ENCODE measurements at places on chromosomes 2 and 18.

DNA sequence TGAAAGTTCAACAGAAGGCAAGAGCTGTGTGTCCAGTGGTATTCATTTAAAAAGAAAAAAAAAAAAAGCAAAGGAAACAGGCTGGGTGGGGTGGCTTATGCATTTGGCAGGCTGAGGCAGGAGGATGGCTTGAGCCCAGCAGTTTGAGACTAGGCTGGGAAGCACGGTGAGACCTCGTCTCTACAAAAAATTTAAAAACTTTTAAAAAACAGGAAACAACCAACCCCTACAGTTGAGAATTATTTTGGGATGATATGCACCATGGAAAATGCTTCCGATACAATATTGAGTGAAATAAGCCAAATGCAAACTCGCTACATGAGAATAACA, 31.2 kb downstream of the PTPN18 start:
- no peak for DNase-seq

GRCh38 chr2:63805412-63805811, 36.3 kb upstream of the UGP2 start:
- no peak for DNase-seq

DNA sequence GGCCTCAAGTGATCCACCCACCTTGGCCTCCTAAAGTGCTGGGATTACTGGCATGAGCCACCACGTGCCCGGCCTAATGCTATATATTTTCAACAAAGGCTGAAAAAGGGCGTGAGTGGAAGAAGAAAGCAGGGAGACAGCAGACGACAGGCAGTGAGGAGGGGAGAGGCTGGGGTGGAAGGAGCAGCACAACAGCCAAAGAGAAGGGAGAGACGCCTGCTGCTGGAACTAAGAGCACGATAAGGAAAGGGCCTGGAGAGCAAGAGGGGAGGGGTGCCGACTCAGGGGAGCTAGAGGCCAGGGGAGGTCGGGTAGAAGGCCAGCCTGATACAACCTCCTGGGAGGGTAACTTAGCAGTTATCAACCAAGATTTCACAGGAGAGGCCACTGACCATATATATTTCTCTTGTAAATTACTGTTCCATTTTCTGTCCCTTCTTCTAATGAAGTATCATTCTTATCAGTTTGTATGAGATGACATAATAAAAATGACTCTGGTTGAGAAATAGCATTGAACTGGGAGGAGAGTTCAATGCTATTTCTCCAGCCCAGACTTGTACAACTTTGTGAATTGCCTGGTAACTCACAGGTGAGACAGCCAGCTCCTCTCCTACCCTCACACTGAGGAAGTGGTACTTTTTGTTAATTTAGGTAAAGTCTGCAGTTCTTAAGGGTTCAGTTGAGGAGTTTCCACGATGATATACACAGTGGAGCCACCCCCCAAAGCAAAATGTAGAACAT, 5.8 kb upstream of the RNU4ATAC start:
- no peak for DNase-seq

GRCh38 chr18:27184115-27185024, 738 bp downstream of the CHST9 start:
- no peak for DNase-seq

- DNase-seq = no peak
These were observed 116.5 kb downstream of the PXDN start for GRCh38 chr2:1627628-1628381.

GRCh38 chr18:7111134-7111533, 6.5 kb downstream of the LAMA1 start:
- DNase-seq = no peak

DNA sequence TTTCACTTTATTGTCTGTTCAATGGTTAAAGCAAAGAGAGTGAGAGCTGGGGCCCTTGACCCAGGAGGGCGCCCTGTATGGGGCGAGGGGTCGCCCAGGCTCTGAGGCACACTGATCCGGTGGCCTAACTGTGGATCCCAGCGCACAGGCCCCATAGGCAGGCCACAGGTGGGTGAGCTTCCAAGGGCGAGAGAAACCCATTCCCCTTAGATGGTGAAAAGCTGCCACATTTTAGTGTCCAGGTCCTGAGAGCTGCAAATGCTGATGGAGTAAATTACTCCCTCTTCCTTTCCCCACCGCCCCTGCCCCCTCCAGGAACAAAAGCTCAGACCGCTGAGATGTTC, 5.9 kb upstream of the DLX2 start:
- no peak for DNase-seq

GRCh38 chr2:233968556-233968955, 51.4 kb downstream of the TRPM8 start:
- DNase-seq = no peak

GRCh38 chr2:44130441-44130840, 38.2 kb upstream of the PPM1B start:
- DNase-seq = no peak

DNA sequence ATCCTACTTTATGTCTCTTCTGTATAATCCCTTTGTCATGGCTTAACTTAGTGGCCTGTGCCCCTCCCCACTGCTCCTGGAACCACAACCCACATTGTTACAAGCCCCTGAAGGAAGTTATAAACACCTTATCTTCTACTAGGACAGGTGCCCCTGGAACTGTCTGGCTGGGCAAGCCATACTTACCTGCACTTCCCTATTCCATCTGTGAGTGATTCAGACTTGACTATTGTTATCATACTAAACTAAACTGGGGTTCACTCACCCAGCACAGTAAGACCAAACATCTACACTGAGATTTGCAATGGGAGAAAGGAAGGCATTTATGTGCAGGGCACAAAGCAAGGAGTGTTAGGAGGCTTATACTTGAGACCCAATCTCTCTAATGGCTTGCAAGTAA, 3.7 kb upstream of the UGT1A6 start:
- DNase-seq = no peak

DNA sequence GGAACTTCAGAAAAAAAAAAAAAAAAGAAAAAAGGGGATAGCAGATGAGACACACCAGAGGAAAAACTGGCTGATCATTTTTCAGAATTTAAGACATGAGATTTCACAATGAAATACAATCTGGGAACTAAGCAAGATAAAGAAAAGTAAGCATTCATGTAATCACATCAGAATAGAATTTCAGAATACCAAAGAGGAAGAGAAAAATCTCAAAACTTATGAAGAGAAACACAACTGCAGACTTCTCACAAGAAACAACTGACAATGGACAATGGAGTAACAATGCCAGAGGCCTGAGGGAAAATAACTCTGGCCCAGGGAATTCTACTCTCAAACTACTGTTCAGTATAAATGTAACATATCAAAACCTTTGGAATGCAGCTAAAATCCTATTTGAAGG, 13.2 kb upstream of the RRM2 start:
- DNase-seq = no peak

- DNase-seq = no peak
These were observed 96.6 kb upstream of the CABLES1 start for GRCh38 chr18:23038712-23039111.

GRCh38 chr18:80034068-80034851, at the start of gene RBFA:
Gene RBFA, plus strand, starts transcription at chr18:80034434. Its CDS starts 62 bp downstream, at chr18:80034496.
- DNase-seq = peak; percentile 94

DNA sequence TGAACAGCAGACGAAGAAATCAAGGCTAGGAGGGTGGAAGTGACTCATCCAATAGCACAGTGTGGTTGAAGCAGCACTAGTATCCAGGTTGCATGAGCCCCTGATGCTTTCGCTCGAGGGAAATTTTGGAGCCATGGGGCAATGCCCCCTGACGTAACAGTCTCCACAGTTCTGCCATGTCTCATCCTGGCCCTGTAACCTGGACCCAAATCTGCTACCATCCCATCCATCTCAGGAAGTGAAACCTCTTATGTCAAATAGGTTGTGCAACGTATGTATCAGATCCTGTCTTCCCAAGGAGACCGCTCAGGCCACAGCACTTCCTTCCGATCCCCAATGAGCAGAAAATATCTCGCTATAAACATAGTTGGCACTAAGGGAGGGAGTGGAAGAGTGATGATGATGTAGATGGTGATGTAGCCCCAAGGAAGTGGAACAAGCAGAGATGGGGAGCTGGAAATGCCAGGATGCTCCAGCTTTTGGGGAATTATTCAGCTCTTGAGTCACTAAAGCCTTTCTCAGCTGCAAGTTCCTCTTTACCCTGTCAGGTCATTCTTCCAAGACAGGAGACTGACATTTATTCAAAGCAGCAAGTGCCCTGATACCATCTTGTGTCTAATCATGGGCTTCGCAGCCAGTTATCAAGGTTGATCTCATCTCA, 3.0 kb upstream of the IL1B start:
- no peak for DNase-seq

DNA sequence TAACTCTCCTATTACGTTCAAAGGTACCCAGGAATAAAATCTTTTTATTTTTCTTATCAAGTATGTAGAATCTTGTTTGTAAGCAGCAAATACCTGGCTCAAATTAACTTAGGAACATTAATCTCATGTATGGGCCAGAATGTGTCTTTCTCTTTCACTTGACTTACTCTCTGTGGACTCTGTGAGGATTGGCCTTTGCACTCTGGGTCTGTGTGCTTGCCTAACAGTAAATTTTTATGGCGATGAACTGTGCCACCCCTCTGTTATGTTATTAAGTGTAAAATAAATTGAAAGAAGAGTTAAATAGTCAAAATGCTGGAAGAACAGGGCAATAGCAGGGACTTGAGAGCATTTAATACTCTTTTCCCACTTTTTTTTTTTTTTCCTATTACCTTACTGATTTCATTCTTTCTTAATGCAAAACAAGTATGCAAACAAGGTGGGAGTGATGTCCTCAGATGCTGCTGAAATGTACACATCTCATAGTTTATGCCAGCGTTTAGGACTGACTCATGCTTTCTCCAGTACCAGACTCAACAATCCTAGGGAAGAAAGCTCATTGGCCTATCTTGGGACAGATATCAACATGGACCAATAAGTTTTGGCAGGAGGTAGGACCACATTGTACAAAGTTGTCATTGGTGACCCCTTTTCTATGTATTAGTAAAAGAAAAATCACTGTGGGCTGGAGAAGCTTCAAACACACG, 25.5 kb downstream of the LYPD6 start:
- no peak for DNase-seq

DNA sequence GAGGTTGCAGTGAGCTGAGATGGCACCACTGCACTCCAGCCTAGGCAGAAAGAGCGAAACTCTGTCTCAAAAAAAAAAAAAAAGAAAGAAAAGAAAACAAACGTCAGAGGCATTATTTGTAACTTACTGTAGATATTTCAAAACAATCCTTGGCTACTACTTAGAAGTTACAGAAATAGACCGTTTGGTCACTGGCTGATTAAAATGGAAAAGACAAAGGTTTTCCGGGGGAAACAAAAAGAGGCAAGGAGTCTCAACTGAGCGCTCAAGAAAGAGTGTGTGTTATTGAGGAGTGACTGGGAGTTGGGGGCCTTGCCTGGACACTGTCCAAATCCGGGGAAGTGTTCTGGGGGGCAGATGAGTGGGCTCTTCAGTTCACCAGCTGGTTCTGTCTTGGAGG, 47.6 kb downstream of the TEX44 start:
- DNase-seq = no peak

- DNase-seq = no peak
These were observed 12.3 kb downstream of the ODC1 start for GRCh38 chr2:10435820-10436204.

- no peak for DNase-seq
These were observed 26.5 kb downstream of the NMUR1 start for GRCh38 chr2:231503766-231504165.

DNA sequence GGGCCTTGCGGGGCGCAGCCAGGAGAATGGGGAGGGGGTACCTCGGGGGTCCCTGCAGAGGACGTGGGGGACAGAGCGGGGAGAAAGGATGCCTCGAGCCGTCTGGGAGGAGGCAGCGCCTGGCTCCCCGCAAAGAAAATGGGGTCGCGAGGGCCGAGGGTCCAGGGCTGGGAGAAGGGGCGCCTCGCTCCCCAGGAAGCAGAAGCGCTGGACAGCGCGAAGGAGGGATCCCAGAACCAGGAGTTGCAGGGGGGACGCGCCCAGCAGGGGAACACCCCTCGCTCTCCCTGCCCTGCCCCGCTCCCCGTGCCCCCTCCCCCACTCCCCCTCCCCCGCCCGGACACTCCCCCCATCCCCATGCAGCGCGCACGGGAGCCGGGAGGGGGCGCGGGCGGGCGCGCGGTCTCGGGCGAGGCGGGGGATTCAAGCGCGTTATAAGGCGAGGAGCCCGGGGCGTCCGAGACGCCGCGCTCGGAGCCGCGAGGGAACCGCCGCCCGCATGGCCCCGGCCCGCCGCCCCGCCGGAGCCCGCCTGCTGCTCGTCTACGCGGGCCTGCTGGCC, at the start of gene ERFE:
Gene ERFE (plus strand): TSS at position 462 of the 562 bp plus-strand sequence. CDS start 38 bp downstream, at position 500.
- DNase-seq = peak; percentile 84

- no peak for DNase-seq
These were observed 228.6 kb downstream of the SATB2 start for GRCh38 chr2:199228887-199229819.

GRCh38 chr2:1864301-1864980, 120.1 kb upstream of the PXDN start:
- no peak for DNase-seq

GRCh38 chr2:169721016-169721415, 12.6 kb upstream of the KLHL23 start:
- DNase-seq = no peak

DNA sequence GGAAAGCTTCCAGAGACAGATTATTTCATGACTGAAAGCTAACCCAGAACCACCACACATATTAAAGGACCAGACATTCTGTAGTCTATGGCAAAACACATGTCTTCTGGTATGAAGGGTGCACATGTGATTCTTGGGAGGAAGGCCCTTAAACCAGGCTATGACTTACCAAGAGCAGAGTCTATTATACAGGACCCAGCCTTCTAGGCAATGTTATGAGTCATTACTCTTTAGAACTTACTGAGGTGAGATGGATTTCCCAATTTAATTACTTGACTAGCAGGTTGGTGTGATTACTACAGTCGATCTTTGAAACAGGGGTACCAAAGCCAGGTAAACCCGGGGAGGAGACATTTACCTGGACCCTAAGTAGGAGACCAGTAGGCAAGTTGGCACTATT, 350.8 kb downstream of the TRIB2 start:
- DNase-seq = no peak

GRCh38 chr2:237379636-237380035, 34.3 kb downstream of the COL6A3 start:
- DNase-seq = no peak

GRCh38 chr2:166614503-166614902, 120.5 kb upstream of the SCN7A start:
- DNase-seq = no peak

- no peak for DNase-seq
These were observed 736.0 kb upstream of the CELF4 start for GRCh38 chr18:38301621-38302020.

- DNase-seq = no peak
These were observed 98.0 kb downstream of the RND3 start for GRCh38 chr2:150389447-150389846.

- no peak for DNase-seq
These were observed 55.7 kb upstream of the CYP1B1 start for GRCh38 chr2:38131676-38132075.

- DNase-seq = no peak
These were observed 137.9 kb downstream of the MGAT5 start for GRCh38 chr2:134391751-134392160.

DNA sequence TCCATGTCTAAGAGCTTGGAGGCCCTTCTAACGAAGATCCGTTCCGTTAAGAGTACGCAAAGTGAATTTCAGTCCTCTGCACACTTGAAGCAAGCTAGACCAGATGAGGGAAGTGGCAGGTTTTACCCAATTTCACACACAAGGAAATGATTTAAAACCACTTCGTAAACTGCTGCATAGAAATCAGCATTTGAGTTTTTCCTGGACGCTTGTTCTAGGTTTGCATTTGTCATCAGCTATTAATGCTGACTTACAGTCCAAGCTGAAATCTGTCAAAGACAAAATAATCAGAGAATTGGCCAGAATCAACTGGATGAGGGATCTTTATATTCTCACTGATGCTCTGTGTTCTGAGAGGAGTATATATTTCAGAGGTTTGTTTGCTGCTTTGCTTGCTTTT, 117.6 kb upstream of the RASGRP3 start:
- no peak for DNase-seq

GRCh38 chr18:24657444-24657842, 197.0 kb downstream of the HRH4 start:
- no peak for DNase-seq

Data from GM12891 (cell line).